ENCODE measurements at places on chromosomes 2 and 18. TPM values are rescaled to one million over a fixed set of nuclear protein-coding genes. Genes with fewer than 3 reads are reported as not detected.

The SULT1C2 gene
- 0.26 TPM for total RNA-seq

The METTL4 gene
- 12.2 TPM for total RNA-seq

The CEP192 gene
- 32.7 TPM for total RNA-seq

The ITPRID2 gene
- total RNA-seq, result 117 TPM

The REEP1 gene
- not detected for total RNA-seq

The KATNAL2 gene
- total RNA-seq, result 4.6 TPM

The CABLES1 gene
- 15.7 TPM for total RNA-seq

The CRACDL gene
- not detected for total RNA-seq

The SKOR2 gene
- total RNA-seq, result not detected

The RNU2-63P gene
- total RNA-seq, result 268 TPM
